ENCODE measurements at places on chromosomes 1 and 21.
A peak's percentile ranks its signal among the peaks of the same experiment; 100 is the strongest.

GRCh38 chr1:229068270-229068987, 202.5 kb upstream of the RAB4A start:
- peak; percentile 66 for DNase-seq

GRCh38 chr1:235052067-235053008, 76.3 kb downstream of the TOMM20 start:
- DNase-seq, result no peak

GRCh38 chr1:154886281-154887015, 16.4 kb upstream of the KCNN3 start:
- DNase-seq, result no peak

DNA sequence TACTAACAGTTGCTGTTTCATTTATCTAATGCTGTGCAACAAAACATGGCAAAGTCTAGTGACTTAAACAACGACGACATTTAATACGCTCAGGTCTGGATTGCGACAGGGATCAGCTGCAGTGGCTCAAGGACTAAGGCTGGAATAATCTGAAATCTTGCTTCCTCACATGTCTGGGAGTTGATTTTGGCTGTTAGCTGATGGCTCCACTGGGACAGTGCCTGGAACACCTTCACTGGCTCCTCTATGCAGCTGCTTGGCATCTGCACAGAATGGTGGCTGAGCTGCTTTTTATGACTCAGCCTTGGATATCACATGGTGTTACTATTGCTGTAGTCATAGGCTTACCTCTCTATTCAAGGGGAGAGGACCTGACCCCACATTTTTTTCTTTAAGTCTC, 24.0 kb upstream of the BTG3 start:
- no peak for DNase-seq

- no peak for DNase-seq
Observed at GRCh38 chr1:228863776-228864175, 128.5 kb downstream of the RHOU start.

- DNase-seq, result peak; percentile 70
Observed at GRCh38 chr1:99766378-99766800, at the start of gene FRRS1. TSS of gene FRRS1 (minus strand) at chr1:99766635. CDS start at chr1:99748768, 17,867 bp downstream.

- DNase-seq, result no peak
Observed at GRCh38 chr1:155012776-155013602, 10.4 kb downstream of the ZBTB7B start.

GRCh38 chr1:102732927-102733326, 375.4 kb downstream of the COL11A1 start:
- no peak for DNase-seq

- DNase-seq, result no peak
Observed at GRCh38 chr1:4219826-4220225, 319.8 kb upstream of the C1orf174 start.

DNA sequence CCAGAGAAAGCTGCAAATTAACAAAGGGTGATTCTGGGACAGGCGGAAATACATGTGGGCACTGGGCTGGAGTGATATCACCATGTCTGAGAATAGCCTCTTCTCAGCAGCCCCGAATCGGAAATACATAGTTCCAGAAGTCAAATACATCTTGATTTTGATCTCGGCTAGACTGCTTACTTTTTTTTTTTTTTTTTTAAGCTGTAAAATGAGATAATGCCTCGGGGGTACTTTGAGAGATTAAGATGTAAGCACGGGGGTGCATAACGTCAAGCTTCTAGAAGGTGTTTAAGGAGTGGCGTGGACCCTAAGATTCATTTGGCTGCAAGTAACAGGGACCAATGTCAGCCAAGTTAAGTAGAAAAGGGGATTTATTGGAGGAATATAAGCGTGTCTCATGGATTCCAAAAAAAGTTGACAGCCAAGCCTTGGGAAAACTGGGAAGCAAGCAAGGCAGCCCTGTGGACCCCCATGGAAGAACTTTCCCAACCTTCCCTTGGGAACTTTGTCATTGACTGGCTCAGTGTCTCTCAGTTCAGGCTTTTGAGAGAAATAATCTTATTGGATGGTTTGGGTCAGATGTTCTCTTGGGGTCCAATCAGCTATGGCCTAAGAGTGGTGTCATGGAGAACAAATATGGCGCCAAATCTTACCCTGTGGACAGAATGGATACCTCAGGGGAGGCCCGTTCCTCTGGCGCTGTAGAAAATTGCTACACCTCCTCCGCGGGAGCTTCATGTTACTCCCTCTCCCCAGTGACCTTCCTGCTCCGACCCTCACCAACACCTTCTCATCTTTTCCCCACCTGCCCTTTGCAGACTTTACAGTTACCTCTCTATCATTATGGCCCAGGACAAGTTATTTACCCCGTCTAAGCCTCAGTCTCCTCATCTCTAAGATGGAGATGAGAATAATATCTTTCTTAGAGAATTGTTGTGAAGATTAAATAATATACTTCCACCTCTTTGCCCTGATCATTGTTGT, 186.6 kb downstream of the KAZN start:
- no peak for DNase-seq

DNA sequence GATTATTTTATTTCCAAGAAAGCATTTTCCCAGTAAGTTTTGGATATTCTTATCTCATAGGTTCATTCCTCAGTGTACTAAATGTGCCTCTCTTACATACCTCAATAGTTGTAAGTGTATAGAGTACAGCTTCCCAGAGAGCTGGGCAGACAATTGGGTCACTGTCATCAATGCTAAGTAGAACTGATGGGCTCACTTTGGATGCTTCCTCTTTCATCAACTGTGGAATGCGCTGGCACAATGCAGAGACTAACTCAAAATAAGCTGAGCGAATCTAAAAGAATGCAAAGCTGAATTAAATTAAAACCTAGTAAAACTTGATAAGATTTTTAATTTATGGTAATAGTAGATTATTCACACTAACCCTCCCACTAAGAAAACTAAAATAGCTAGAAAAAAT, 21.5 kb downstream of the LTN1 start:
- DNase-seq, result no peak

GRCh38 chr1:1510912-1511532, 940 bp upstream of the ATAD3A start:
- peak; percentile 35 for DNase-seq

- DNase-seq, result no peak
Observed at GRCh38 chr1:10621906-10622305, 147.2 kb downstream of the PEX14 start.

DNA sequence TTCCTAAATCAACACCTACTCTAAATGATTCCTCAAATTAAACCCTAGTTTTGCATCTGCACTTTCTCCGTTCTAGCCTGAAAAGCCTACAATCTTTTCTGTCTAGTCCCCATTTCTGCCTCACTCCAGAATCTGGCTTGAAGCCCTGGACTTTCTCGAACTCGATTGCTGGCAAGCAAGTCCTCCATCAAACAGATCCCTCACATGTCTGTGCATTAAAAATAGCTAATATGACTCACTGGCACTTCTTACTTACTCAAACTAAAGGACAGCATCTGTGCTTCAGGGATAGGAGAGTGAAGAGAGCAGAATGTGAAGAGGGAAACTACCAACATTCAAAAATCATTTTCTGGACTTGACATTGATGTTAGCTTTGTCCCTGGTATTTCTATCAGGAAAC, 51.8 kb upstream of the CXADR start:
- DNase-seq, result peak; percentile 86

DNA sequence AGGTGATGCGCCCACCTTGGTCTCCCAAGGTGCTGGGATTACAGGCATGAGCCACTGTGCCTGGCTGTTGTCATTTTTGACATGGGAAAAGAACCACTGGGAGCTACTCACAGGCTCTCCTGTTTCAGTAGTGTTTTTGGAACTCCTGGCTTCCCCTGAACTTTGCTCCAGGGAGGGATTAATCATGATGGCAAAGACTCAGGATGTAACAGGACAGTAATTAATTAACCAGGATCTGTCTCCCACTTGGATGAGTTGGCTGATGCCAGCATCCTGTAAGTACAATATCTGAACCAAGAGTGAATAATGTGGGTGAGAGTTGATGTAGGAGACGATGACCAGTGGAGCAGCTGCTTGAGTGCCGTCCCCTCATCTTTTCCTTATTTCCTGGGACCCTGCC, 4.9 kb downstream of the SFT2D2 start:
- no peak for DNase-seq

- no peak for DNase-seq
Observed at GRCh38 chr1:36781098-36781497, 253.2 kb downstream of the GRIK3 start.

DNA sequence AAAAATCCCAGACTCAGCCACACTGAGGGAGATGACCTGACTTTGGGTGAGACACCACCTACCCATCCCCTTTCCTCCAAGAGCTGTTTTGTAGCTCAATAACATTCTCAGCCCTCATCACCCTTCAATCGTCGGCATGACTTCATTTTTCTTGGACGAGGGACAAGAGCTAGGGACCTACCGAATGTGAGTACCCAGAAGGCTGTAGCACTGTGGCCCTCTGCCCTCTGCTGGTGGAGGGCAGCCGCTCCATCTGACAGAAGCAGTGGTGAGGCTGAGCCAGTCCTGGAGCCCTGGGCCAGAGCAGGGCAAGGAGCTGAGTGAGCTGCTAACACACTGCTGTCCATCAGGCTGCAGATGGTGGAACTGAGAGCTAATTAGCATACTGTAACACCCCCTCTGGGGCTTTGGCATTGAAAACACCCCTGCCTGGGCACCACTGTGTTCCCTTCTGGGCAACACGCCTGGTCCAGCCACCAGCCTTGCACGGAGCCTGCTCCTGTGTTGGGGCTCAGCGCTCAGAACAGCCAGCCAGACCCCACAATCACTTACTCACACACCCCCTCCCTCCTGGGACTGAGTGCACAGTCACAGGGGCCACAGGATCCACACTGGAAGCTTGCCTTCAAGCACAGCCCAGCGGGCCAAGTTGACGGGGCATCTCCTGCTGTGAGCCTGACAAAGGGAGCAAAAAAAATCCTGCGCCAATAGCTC, 18.3 kb upstream of the ALPL start:
- DNase-seq, result peak; percentile 82

GRCh38 chr1:36453600-36454388, 3.5 kb upstream of the OSCP1 start:
- DNase-seq, result no peak

GRCh38 chr1:163655565-163655964, 333.8 kb downstream of the NUF2 start:
- DNase-seq, result no peak
